ENCODE measurements at places on chromosomes 2 and 18. TPM values are rescaled to one million over a fixed set of nuclear protein-coding genes. Genes with fewer than 3 reads are reported as not detected.

DNA sequence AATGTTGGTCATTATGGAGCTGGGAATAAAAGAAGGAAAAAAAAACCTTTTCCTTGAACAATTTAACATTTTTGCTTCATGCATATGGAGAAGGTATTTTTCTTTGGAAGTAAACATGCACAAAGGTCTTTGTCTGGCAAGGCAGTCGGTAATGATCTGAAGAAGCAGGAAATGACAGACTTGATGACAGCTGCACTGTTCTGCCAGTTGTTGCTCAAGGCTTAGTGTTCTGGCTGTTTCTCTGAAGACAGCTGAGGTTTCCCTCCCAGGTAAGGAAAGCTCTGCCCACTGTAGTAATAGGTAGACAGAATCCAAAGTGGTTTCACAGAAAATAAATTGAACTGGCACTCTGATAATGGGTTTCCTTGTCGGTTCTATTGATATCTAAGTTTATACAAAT is 308.4 kb upstream of the GCFC2 start:
- DNase-seq: no peak

- no peak for DNase-seq
Observed at GRCh38 chr2:45992741-45993475, 304.3 kb upstream of the EPAS1 start.

DNA sequence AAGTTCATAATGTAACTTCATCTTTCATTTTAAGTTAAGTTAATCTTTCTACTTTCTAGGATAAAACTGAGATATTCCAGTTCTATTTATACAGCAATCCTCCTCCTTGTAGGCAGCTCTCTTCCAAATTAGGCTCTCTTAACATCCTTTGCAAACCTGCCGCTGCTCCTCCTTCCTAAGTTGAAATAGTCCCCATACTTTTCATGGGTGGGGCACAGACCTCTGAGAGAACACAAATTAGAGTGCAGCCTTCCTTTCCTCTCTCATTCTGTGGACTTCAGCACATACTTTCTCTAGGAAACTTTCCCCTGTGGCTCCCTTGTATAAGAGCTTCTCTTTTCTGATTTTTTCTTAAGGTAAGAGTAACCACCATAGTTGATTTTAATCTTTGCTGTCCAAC is 28.3 kb downstream of the TWSG1 start:
- peak; percentile 50 for DNase-seq

GRCh38 chr2:10753876-10754275 is 32.4 kb downstream of the ATP6V1C2 start:
- no peak for DNase-seq

GRCh38 chr18:12318334-12318697 is 10.3 kb downstream of the TUBB6 start:
- no peak for DNase-seq

DNA sequence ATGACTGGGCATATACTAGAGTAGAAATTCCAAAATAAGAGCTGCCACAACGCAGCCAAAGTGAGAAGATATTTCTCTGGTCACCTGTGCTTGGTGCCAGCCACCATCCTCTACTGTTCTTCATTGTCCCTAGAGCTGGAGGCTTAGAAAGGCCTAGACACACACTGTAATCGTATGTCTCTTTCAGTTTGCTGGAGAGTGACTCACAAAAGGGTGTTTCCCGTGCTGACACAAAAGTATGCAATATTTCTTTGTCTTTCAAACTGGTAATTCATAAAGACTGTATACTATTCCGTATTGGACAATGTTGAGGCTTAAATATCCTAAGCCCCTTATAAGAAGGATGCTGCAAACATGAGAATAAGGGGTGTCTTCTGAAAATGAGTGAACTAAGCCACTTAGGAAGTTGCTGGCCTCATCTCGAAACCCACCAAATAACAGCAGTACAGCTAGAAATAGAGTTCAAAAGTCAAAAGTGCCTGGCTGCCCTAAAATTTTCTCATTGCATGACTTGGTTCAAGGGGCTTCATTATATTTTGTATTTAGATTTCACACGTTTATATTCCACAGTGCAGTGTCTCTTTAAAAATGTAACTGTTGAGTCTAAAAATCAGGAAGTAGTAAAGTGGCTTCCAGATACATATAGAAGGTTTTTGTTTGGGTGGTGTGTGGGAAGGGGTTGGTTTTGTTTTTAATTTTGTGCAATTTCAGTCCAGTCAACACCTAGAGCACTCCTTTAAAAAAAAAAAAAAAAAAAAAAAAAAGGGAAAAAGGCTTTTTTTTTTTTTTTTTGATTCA is 601.1 kb downstream of the ARHGAP15 start:
- DNase-seq: peak; percentile 81

- DNase-seq: no peak
Observed at GRCh38 chr2:162063899-162064298, 10.1 kb downstream of the DPP4 start.

GRCh38 chr2:218245214-218245613 is 15.6 kb upstream of the GPBAR1 start:
- no peak for DNase-seq

ITGA4 gene
- total RNA-seq: 11.0 TPM

SERPINB13 gene
- 5.9 TPM for total RNA-seq

- no peak for DNase-seq
Observed at GRCh38 chr2:229719926-229720647, 5.7 kb upstream of the DNER start.

MYO3B gene
- 2.6 TPM for total RNA-seq

FEV gene
- not detected for total RNA-seq

DDX18 gene
- total RNA-seq: 71.3 TPM

Data from foreskin keratinocyte (primary cell).